ENCODE measurements at places on chromosomes 16 and 17.

DNA sequence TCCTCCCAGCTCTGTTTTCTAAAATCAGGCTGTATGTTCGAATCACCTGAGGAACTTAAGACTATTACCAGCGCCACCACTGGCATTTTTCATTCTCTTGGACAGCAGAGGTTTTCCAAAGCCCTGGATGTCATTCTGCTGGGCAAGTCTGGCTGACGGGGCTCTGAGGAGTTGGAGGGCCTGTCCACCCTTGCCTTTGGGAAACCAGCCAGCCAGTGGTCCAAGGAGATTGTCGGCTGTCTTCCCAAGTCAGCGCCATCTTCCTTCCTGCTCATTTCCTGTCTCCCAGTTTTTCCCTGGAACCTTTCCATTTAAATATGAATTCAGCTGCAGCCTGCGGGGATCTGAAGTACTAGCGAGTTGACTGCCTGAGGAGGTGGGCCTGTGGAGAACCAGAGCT, 258.3 kb downstream of the PRKCA start:
- no peak for DNase-seq

GRCh38 chr16:75029854-75030253, 31.0 kb downstream of the ZNRF1 start:
- no peak for DNase-seq

GRCh38 chr17:3590768-3591167, 18.4 kb downstream of the TRPV1 start:
- DNase-seq = no peak

DNA sequence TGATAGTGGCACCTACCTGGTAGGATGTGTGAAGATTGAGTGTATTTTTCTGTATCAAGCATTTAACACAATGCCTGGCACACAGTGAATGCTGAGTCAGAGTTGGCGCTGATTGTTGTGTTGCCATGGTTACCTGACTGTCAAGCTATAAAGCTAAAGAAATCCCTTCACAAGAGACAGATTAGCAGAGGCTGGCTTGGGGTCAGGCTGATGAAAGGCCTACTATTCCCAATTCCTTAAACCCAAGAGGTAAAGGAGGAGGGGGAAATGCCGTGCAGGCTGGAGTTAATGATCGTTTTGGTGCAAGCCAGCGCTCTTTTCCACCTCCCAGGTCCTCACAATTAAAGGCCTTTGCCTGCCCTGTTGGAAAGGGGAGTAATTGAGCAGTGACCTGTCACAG, 5.9 kb downstream of the CLEC19A start:
- no peak for DNase-seq

- no peak for DNase-seq
Observed at GRCh38 chr17:15947271-15947670, 2.3 kb downstream of the ADORA2B start.

- no peak for DNase-seq
Observed at GRCh38 chr17:2965621-2966595, 97.5 kb downstream of the OR1D5 start.

DNA sequence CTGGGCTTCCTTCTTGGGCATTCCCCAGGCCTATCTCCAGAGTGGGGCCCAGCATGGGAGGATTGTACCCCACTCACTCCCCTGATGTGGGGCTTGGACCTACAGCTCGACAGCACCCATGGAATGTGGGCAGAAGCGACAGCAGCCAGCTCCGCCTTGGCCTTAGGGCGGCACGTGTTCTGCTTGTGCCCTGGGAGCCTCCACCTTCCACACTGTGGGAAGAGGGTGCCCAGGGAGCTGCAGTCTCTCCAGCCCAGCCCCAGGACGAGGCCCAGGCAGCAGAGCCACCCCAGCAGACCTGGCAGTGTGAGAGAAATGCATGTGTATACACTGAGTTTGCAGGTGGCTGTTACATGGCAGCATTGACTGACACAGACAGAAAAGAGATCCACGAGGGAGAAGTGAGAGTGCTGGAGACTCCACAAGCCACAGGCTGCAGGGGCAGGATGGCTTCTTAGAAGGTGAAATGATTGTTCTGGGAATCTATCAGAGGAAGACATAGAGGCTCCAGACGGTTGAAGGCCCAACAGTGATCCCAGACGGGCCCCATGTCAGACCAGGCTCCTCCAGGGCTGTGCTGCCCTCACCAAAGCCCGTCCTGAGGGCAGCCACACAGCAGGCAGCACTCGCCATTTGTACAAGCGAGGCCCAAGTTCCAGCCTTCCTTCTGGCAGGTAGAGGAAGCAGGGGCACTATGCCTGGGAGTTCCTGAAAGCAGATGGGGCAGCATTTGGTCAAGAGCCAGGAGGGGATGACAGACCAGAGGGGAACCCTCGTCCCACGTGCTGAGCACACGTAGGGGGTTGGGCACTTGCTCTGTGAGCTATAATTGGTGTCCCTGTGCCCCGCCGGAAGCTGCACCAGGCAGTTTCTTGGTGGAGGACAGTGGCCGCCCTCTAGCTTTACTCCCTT, 2.8 kb upstream of the DNASE1 start:
- no peak for DNase-seq

GRCh38 chr17:63685041-63685440, 14.9 kb downstream of the LIMD2 start:
- no peak for DNase-seq

DNA sequence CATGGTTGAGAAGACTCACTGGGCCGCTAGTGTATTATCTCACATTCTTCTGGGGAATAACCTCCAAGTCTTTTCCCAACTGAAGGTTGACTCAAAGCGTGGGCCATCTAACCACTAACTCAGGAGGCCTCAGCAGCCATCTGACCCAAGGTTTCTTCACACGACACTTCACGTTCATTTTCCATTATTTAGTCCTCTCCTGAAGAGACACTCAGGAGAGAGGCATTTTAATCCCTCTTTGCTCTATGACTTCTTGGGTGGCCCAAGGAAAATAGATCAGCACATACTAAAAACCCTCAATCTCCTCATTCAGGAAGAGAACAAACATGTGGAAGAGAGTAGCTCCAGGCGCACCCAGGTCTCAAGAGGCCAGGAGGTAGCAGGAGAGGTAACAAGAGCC, 252.8 kb upstream of the FOXF1 start:
- no peak for DNase-seq

DNA sequence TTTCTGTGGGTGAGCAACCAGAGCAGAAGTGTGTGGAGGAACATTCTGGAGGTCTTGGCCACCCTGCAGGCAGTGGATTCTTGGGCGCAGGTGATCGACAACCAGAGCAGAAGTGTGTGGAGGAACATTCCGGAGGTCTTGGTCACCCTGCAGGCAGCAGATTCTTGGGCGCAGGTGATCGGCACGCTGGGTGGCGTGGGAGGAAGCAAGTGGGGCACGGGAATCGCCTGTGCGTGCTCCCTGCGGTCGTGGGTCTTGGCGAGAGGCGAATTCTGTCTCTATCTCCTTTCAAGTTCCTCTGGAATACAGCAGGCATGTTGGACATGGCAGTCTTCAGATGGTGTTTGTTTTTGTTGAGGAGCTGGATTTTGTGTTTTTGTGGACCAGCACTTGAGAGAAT, 30.7 kb upstream of the ZNF750 start:
- no peak for DNase-seq

- DNase-seq = no peak
Observed at GRCh38 chr17:77862890-77863813, 95.4 kb upstream of the TNRC6C start.

DNA sequence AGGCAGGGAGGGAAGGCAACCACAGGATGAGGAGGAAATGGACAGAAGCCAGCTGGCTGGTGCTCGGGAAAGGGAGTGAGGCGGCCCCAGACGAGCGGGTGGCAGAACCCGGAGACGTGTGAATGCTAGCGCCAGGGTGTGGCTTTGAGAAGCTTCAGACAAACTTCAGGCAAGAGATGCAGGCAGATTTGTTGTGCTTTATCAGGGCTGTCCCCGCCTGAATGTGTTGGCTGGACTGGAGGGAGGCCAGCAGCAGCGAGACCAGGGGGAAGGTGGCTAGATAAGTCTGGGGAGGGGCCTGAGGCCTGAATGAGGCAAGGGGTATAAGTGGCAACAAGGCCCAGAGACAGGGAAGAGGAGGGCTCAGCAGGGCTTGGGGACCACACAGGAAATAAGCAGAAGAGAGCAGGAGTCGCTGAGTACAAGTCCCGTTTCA, 22.0 kb downstream of the CAMKK1 start:
- DNase-seq = no peak

GRCh38 chr17:27647765-27648164, 16.8 kb downstream of the LGALS9 start:
- no peak for DNase-seq

- DNase-seq = no peak
Observed at GRCh38 chr17:12789481-12790248, at the start of gene ARHGAP44. ARHGAP44 (plus strand) TSS chr17:12789498; CDS start chr17:12789839, 341 bp downstream.

DNA sequence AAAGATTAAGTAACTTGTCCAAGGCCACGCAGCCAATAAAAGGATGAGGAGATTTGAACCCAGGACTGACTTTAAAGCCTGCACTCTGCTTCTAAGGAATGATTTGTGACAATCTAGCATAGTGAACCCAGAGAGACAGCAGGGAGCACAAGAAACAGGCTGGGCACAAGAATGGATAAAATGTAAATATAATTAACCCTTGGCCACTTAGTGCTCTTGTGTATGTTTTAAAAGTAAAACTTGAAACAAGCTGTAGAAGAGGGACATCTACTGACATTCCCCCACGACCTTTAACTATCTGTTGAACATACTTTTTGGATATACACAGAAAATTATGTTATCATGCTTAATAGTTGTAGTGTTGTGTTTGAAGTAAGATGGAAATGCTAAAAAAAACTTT, 141.9 kb upstream of the PMFBP1 start:
- DNase-seq = no peak

- no peak for DNase-seq
Observed at GRCh38 chr17:77774182-77774581, 184.3 kb upstream of the TNRC6C start.

GRCh38 chr16:88003316-88003715, 52.1 kb downstream of the BANP start:
- no peak for DNase-seq

DNA sequence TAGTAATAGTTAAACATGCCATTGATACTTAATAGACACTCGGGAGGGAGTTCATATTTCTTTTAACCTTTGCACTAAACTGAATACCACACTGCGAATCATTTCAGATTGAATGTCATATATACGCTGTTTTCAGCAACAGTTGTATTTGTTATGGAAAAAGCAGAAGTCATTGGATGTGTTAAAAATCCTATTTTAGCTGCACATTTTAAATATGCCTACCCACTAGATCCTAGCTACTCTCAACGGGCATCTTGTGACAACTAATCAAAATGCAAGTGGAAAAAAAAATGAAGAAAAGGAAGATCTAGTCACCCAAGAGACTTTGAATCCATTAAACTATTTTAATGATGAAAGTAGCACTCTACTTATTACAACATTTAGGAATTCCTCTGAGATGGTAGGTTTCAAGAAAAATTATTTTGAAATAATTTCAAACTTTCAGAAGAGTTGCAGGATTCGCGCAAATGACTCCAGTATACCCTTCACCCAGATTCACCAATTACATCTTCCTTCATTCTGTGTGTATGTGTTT, 51.4 kb upstream of the MNT start:
- DNase-seq = no peak

DNA sequence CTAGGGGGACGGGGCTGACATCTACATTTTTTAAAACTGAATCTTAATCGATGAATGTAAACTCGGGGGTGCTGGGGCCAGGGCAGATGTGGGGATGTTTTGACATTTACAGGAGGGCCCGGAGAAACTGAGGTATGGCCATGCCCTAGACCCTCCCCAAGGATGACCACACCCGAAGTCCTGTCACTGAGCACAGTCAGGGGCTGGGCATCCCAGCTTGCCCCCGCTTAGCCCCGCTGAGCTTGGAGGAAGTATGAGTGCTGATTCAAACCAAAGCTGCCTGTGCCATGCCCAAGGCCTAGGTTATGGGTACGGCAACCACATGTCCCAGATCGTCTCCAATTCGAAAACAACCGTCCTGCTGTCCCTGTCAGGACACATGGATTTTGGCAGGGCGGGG, 21.4 kb downstream of the ADAM11 start:
- DNase-seq = no peak

GRCh38 chr17:50845240-50846147, 10.1 kb downstream of the WFIKKN2 start:
- no peak for DNase-seq

DNA sequence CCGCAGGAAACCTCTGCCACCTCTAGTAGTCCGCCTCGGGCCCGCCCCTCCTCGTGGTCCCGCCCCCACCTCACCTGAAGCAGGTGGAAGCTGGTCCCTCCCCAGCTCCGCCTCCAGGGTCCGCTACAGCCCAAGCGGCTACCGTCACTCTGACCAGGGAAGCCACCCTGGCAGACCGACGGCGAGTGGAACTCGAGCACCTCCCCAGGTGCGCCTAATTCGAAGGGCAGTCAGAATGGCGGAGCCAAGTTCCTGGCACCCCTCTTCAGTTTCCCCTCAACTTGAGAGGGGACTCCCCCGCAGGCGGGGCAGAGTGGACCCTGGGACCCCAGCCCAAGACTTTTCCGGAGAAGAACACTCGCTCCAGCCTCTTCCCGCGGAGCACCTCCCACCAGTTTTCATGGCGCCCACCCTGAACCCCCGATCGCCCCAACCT, 507 bp downstream of the FHOD1 start:
- no peak for DNase-seq

DNA sequence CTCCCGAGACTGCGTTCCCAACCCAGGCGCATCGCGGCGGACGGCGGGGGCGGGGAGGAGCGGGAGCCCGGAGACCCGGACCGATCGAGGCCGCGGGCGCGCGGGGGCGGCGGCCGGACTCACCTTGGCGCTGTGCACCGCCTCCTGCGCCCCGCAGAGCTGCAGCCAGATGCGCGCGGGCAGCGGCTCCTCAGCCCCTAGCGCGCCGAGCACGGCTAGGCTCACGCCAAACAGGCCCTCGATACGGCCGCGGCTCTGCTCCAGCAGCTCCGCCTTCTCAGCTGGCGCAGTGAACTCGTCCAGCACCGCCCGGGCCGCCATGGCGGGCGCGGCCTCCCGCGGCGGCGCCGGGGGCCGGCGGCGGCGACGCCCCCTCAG, 339 bp downstream of the N4BP1 start:
- DNase-seq = no peak

GRCh38 chr17:37417852-37418251, 11.2 kb downstream of the TADA2A start:
- DNase-seq = no peak

GRCh38 chr17:48592577-48592976, 1.0 kb downstream of the HOXB5 start:
- DNase-seq = no peak

- DNase-seq = no peak
Observed at GRCh38 chr17:56480501-56480900, 113.0 kb upstream of the NOG start.

DNA sequence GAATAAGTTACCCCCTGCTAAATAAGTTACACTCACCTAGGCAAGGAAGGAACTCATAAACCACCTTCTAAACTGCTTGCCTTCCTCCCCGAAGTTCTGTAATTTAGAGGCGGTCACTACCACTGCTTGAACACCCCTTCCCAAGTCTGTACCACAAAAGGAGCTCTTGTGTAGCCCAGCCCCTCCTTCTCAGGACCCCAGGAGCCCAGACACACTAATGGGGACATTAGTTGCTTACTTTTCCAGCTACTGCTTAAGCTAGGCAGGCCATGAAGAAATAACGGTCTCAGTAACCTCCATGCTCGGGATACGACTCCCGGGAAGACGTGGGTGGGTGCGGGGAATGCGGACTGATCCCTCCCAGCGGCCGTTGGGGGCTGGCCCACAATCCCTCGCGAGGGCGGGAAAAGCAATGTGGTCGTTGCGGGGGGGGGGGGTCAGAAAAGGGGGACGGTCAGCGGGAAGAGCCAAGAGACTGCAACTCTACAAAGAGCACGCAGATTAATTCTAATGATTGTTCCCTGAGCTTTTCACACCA, at the start of gene TEX14:
TEX14 (minus strand) TSS at position 345 of the 538 bp plus-strand sequence. CDS start 40,044 bp downstream, outside the sequence.
- DNase-seq = no peak
